ENCODE measurements at places on chromosomes 3 and 15.

DNA sequence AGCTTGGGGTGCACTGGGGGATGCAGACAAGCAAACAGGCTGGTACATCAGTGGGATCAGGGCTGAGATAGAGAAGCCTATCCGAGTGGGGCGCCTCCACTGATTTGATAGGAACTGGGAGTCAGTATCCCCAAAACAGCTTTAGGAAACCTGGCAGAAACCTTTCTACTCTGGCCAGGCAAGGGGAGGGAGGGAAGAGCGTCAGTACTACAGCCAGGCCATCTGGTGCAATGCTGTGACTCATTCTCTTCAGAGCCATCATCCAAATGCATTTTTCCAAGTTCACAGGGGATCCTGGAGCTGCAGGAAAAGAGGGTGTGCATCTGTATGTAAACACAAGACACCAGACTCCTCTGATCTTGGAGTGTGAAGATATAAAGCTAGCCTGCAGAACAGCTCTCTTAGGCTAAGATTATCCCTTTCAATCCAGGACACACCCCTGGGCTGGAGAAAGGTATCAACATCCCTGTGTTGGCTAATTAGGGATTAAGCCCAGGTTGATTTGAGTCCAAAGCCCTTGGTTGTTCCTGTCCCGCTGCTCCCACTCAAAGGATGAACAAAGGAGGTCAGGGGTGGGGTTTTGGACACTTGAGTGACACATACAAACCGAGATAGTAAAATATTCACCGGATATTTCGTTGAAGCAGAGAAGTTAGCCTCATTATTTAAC, 9.3 kb downstream of the GALNT15 start:
- no peak for DNase-seq

DNA sequence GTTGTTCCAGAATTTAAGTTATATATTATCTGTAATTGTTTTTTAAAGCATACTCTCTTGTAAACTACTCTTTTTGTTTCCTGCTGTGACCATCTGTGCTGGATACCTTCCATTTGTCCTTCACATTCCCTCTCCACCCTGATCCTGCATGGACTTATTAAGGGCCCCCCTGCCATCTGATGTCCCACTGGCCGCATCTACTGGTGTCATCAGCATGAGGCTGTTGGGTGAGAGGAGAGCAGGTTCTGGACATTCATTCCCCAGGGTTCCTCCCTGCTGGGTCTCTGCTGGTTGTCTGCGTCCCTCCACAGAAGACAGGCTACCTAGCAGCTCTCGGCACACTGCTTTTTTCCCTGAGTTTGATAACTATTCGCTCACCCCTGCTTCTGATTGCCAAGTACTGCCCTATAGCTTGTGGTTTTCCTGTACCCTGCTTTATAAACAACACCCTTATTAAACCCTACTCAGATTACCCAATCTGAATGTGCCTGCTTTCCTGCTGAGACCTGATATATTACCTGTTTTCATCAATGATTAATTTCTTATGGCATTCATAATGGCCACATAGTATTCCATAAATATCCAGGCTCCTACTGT, 7.7 kb downstream of the CMTM8 start:
- no peak for DNase-seq

- DNase-seq, result no peak
Measured at GRCh38 chr3:130816561-130817445, 70.2 kb upstream of the PIK3R4 start.

DNA sequence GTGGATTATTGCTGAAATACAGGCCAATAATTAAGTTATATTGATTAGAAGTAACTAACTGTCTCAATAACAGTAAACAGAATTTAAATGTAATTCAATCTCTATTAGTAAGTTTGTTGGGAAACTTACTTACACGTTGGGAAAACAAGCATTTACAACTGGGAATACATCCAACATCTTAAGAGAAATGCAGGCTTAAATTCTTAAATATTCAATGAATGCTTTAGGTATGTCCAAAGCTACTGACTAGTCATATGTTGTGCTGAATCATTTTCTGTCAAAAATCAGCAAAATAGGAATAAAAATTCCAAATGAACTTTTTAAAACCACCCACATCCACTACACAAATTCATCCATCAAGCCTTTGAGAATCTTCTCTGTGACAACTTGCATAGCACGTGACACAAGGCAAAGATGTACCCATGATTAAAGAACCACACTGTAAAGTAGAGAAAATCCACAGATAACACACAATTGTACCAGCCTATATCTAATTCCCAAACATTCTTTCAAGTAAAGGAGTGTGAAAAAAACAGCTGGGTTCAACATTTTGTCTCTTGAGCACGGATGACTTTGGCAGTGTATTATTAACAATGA, 60.0 kb downstream of the NMNAT3 start:
- no peak for DNase-seq

GRCh38 chr15:92075764-92076163, 222.3 kb downstream of the SLCO3A1 start:
- DNase-seq, result no peak

DNA sequence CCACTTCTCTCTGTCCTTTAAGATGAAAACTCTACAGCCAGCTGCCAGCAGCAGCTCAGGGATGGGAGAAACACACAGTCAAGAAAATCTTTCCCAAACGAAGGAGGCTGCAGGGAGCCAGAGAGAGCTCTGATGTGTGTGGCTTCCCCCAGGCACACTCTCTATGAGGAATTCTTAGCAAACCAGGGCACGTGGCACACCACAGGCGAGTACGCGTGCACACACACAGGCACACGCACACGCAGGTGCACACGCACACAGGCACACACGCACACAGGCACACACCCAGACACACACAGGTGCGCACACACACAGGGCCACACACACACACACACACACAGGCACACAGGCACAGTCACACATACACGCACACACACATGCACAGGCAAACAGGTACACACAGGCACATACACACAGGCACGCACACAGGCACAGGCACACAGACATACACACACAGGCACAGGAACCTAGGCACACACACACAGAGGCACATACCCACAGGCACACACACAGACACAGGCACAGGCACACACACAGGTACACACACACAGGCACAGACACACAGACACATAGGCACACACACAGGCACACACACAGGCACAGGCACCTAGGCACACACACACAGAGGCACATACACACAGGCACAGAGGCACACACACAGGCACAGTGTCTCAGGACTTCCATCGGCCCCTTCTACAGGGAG, 91.5 kb upstream of the ATP2B2 start:
- no peak for DNase-seq

- no peak for DNase-seq
Measured at GRCh38 chr3:141735176-141735575, 2.9 kb upstream of the RNF7 start.

DNA sequence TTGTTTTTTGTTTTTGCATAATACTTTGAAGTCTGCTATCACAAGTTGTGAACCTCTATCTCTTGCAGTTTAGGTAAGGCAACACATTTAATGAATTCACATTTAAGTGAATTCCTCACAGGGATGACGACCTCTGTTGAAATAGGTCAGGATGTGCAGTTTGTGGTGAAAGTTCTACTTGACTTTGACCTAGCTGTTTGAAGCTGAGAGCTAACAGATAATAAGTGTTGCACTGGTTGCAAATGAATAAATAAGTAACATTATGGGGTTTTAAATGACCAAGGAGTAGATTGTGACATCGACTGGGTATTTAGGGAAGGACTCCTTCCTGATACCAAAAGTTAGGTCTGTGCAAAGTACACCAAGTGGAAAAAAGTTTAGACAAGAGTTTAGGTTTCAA, 23.9 kb downstream of the NIT2 start:
- DNase-seq, result no peak

- DNase-seq, result no peak
Measured at GRCh38 chr15:100785181-100786138, 94.2 kb upstream of the ALDH1A3 start.

DNA sequence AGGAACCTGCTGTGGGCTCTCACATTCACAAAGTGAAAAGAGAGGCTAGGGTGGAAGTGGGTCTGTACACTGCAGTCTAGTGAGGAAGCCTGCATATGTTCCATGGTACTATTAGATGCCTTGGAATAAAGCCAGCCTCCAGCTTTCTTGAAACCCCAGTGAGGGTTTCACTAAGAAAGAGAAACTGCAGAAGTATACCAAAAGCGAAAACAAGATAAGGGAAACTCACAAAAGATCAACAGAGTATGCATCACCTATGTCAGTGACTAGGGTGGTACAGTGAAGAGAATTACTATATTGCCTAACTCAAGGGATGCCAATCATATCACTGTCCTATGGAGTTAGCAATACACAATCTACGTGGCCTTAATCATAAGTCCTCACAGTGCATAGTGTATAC, 212.5 kb upstream of the GADL1 start:
- no peak for DNase-seq

DNA sequence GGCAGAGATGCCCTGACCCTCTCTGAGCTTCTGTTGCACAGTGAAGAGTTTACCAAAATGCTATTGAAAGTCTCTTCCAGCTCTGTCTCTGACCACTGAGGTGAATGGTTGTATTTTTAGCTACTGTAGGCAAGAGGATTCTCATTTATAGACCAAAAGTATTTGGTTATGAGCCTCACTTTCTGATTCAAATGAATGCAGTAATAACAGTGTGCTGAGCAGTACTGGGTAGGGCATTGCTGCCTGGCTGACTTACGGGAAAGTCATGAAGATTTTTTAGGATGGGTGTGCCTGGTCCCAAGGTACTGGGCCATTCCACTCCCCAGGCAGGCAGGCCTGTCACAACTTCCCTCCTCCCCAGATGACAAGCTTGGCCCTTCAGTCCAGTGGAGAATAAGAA, 15.5 kb downstream of the PLA1A start:
- DNase-seq, result no peak

GRCh38 chr15:73573037-73573436, 60.2 kb downstream of the NPTN start:
- DNase-seq, result no peak

DNA sequence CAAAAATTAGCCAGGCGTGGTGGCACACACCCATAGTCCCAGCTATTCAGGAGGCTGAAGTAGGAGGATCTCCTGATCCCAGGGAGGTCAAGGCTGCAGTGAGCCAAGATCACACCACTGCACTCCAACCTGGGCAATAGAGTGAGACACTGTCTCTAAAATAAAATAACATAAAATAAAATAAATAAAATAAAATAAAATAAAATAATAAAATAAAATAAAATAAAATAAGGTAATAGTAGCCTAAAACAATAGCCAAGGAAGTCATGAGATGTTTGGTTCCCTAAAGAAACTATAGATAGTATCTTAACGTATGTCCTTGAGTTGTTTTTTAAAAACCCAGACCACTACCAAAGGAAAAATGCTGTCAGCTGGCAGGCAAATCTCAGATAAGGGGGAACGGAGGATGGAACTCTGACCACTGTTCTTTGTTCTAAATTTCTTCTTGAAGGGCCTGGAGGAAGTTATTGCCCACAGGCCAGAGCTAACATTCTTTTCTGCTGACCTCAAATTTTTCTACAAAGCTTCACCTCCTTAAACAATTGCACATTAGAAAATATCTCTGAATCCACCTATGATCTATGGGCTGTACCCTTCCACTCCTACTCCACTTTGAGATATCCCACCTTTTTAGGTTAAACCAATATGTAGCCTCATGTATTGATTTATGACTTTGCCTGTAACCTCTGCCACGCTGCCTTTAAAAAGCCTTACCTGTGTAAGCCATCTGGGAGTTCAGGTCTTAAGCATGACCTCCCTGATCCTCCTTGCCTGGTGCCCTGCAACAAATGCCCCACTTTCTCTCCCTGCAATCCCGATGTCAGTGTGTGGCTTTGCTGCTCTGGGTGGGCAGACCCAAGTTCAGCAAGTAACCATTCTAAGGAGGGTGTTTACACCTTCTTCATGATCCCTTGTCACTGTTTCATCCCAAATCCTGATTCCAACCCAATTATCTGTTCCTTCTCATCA, 126.2 kb upstream of the BHLHE40 start:
- DNase-seq, result no peak

DNA sequence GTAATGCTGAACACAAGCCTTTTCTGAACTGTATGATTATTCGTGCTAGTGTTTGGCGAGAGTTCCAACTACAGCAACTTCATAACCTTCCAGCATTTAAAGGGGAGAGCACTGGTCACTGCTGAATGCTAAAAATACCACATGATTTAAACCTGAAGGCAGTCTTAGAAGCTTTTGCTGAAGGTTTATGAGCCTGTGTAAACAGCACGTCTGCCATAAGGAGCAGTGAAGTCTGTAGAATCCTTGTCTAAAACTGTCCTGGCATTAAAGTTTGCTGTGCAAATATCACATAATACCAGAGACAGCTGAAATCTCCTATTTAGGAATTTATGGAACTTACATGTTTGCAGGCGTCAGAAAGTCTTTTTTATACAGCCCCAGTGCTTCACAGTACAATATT, 5.9 kb downstream of the SATB1 start:
- DNase-seq, result no peak

DNA sequence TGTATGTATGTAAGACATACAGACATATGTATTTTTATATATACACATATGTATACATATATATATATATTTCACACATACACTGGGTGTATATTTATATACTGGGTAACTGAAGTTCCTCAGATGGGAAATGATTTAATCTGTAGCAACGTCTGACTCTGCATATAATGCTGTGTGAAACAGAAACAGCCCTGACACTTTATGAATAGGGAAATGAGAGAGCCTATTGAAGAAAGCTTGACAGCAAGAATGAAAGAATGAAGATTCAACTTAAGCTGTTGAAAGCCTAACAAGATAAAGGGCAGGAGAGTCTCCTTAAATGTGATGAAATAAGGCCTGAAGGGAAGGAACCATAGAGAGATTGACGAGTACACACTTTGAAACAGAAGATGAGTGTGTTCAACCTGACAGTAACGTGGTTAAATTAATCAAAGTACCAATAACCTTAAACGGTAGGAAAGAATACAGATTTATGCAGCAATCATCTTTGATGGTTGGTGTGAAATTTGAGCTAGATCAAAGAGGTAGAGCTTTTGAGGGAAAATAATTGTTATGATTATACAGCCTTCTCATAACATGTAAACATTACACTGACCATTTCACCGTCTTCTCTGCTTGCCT, 169.9 kb downstream of the MECOM start:
- DNase-seq, result no peak

- no peak for DNase-seq
Measured at GRCh38 chr3:29695201-29695600, 414.3 kb downstream of the RBMS3 start.

GRCh38 chr3:196976941-196977340, 8.3 kb upstream of the PIGZ start:
- no peak for DNase-seq

DNA sequence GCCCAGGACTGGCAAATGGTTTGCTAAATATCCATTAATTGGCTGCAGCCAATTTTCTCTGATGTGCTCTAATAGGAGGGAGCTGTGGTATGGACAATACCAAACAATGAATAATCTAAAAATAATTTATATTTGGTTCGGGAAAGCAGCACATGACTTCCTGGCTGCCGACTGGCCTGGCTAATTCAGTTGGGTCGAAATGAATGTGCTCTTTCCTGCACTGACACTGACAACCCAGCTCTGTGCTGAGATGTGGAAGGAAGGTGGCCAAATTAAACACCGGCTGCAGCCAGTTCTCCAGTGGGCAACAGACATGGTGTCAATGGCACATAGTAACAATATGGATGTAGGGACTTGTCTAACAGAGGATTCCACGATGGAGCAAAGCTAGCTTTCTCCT, 21.1 kb upstream of the COLQ start:
- no peak for DNase-seq

- DNase-seq, result no peak
Measured at GRCh38 chr3:101896083-101896757, 46.9 kb downstream of the NFKBIZ start.

GRCh38 chr3:20458994-20459716, 273.1 kb upstream of the SGO1 start:
- no peak for DNase-seq

Measured in NCI-H1105 treated with DMSO at 0.1 percent for 48 hours (cell line).